AG09319 (cell line): ENCODE measurements at places on chromosomes 11 and 22.

GRCh38 chr22:22546490-22546889 is 12.6 kb downstream of the PRAME start:
- DNase-seq: no peak

DNA sequence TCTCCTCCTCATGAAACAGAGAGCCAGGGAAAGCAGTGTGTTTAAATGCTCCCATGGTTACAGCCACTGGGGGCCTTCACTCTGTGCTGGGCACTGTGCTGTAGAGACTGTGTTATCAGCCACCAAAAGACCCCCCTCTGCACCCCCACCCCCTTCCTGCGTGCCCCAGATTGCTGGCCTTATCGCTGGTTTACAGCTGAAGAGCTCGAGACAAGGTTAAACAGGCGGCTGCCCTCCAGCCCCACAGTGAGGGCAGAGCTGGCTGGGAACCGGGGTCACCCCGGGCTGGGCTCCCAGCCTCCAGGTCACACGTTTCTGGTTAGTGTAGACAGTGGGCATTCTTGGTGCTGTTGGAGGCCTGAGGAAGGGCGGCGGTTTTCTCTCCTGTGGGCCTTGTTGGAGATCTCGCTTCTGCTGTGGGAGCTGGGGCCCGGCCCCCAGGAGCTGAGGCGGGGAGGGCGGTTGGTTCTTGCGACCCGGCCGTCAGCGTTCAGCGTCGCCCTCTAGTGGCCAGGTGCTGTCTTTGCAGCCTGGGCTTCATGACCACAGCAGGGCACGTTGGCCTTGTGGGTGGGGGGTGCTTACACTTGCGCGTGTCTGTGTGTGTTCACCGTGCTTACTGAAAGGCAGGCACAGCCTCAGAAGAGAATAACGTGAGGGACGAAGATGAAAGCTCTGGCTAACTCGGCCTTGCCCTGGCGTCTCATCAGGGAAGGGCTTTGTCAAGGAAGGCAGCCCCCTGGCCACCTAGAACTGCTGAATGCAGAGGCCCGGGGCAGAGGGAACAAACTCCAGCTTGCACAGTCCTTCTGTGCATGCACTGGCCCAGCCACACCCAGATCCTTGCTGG is 40.8 kb downstream of the TBC1D22A start:
- DNase-seq: no peak

DNA sequence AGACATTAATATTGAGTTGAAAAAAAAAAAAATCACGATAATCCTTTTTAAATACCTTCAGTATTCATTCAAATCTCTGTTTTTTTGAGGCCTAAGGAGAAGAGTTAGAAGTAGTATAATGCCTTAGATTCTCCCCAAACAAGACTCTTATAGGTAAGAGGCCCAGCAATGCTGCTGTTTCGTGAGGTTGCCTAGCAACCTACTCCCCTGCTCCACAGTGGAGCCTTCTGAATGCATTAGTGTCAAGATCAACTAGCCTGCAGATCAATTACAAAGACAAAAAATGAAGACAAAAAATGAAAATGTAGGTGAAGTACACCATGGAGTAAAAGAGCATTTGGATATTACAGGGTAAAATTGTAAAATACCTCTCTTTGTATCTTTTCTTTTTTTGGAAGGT is 229.8 kb upstream of the LUZP2 start:
- DNase-seq: no peak

DNA sequence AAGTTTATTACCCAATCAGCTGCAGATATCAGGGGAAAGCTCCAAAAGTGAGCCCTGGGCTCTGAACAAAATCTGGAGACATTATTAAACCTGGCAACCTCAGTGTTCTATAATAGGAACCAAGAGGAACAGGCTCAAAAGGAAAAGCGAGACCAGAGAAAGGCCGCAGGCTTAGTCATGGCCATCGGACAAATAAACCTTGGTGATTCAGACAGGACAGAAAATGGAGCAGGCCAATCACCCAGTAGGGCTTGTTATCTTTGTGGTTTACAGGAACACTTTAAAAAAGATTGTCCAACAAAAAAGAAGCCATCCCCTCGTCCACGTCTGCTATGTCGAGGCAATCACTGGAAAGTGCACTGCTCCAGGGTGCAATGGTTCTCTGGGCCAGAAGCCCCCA is 7.7 kb upstream of the PANX1 start:
- DNase-seq: no peak
